ENCODE measurements at places on chromosomes 3 and 15.

- no peak for DNase-seq
Measured at GRCh38 chr3:17539436-17539835, 203.0 kb downstream of the TBC1D5 start.

DNA sequence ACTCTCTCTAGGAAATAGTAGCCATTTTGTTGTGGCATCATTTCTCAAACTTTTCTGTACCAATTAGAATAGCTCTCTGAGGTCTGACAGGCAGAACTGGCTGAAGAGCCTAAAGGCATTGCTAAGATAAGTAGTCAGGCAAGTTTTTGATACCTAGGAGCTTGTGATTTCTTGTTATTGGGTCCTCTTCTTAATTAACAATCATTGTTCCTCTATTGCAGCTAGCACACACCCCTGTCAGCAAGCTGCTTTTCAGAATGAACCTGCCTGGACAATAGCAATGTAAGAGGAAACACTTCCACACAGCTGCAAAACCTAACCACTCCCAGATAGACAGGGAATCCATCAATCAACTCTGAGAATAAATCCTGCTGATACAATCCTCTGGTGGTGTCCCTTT lies 403.9 kb upstream of the TBL1XR1 start:
- DNase-seq = no peak

DNA sequence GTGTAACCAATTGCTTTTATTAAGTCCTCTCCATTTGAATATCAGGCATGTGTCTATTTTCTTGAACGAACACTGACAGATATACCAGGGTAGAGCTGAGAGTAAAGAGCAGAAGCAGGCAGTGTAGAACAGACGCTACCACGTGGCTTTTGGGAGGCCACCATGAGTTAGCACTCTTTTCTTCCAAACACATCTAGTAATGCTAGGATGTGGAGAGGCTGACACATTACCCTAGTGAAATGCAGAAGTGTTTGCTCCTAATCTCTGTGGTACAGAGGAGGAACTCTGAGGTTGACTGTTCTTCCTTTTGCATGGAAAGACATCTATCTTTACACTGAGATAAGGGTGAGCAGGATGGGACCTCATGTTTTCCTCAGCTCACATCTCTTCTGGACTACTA lies 216.3 kb downstream of the SATB1 start:
- no peak for DNase-seq

GRCh38 chr15:85831415-85832113 lies 36.8 kb upstream of the KLHL25 start:
- no peak for DNase-seq

DNA sequence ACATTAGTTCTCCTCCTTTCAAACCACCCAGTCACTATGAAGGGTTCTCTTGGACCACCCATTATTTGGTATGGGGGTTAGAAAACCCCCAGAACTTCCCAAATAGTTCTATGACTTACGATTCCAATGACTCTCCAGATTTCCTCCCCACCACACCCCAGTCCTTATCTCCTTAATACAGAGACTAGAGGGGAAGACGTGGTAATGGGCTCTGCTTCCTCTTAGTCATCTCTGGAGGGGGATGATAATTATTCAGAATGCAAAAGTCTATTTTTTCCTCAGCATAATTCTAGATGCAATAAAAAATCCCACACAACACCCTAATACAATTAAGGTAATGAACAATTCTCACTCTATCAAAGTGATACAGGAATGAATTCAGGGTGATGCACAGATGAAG lies 48.9 kb upstream of the CFAP161 start:
- no peak for DNase-seq

- no peak for DNase-seq
Measured at GRCh38 chr3:148599481-148599880, 98.2 kb upstream of the AGTR1 start.

GRCh38 chr3:136074546-136075170 lies 109.1 kb downstream of the PPP2R3A start:
- DNase-seq = no peak

- no peak for DNase-seq
Measured at GRCh38 chr3:42804831-42805132, 492 bp upstream of the HIGD1A start.

DNA sequence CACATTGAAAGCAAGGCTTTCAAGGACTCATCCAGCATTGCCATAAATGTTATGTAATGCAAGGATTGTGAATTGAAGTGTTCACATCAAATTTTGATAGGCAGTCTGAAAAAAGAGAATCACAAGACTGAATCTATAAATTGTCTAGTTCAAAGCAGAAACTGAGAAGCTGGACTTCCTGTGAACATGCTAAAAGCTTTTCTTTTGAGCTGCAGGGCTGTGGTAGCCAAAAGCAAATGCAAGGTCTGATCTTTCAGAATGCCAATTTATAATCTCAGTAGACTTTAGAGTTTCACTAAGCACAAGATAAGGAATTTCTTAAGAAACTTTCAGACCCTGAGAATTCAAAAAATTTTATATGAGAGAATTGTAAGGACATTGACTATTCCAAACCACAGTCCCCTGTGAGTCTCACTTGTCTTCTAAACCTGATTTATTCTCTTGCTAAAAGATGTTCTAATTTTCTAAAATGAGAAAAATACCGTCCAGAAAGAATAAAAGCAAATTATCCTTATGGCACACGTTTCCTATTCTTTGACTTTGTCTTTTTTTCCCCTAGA lies 1700.3 kb downstream of the OTOL1 start:
- DNase-seq = no peak

DNA sequence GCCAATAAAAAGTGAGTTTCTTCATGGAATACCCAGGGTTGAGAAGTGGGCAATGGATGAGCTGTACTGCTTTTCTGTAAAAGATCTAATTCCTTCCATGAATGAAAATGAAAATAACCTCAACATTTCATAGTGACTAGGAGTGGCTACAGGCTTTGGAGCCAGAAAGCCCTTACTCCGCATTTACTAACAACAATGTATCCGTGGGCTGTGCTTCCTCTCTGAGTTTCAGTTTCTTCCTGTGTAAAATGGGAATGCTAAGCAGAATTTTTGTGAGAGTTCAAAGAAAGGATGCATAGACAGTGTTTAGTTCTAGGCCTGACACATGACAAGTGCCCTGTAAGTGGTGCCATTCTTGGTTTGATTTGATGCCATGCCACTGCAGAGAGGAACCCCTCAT lies 47.5 kb upstream of the TM4SF1 start:
- DNase-seq = no peak

DNA sequence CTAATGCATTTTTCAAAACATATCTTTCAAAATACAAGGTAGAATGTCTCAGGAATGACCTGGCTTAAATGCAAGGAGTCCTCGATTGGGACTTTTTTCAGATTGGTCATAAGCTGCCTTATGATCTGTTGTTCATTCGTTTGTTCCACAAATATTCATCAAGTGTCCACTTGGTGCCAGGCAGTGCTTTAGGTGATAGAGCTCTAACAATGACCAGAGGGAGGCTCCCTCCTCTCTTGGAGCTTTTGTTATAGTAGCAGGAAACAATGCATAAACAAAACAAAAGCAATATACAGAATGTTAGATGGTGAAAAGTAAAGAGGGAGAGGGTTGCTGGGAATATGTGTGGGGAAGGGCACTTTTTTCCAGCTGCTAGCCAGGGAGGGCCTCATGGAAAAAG lies 156.1 kb downstream of the MCTP2 start:
- no peak for DNase-seq

Data from hematopoietic multipotent progenitor cell treated with erythropoietin and hydrocortisone succinate and interleukin-3 and kit ligand, for 17 days (in vitro differentiated cells).